Esophagus mucosa (tissue), 1 donor: ENCODE measurements at places on chromosomes 7 and 10. TPM values are rescaled to one million over a fixed set of nuclear protein-coding genes. Genes with fewer than 3 reads are reported as not detected.
A peak's percentile ranks its signal among the peaks of the same experiment; 100 is the strongest.

- ATAC-seq = no peak
Measured at GRCh38 chr7:131013716-131014115, 279.7 kb upstream of the KLF14 start.

DNA sequence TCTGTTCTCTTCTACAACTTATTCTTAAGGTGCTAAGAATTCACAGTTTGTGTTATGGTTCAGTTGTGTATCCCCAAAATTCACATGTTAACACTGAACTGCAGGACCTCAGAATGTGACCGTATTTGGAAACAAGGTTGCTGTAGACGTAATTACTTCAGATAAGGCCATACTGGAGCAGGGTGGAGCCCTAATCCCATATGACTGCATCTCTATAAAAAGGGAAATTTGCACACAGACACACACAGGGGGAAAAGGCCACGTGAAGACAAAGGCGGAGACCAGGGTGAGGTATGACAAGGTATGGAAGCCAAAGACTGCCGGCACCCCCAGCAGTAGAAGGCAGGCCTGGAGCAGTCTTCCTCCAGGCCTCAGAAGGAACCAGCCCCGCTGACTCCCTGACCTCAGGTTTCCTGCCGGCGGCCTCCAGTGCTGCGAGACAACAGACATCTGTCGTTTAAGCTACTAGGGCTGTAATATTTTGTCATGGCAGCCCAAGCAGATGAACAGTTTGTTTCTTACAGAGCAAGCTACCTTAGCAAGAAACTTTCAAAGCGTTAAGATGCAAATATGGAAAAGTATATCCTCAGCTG is 98.7 kb downstream of the PROSER2 start:
- ATAC-seq = no peak

IL6 gene
- total RNA-seq = not detected

GRCh38 chr7:156117542-156118247 is 305.4 kb upstream of the SHH start:
- peak; percentile 62 for ATAC-seq

SLC16A9 gene
- 14.3 TPM for total RNA-seq

GDI2 gene
- 164 TPM for total RNA-seq

CROT gene
- 18.1 TPM for total RNA-seq

FKBP6 gene
- total RNA-seq = not detected

TCAF2 gene
- total RNA-seq = 9.8 TPM

- ATAC-seq = peak; percentile 87
Measured at GRCh38 chr7:30173058-30173897, 38.5 kb downstream of the MTURN start.

DNA sequence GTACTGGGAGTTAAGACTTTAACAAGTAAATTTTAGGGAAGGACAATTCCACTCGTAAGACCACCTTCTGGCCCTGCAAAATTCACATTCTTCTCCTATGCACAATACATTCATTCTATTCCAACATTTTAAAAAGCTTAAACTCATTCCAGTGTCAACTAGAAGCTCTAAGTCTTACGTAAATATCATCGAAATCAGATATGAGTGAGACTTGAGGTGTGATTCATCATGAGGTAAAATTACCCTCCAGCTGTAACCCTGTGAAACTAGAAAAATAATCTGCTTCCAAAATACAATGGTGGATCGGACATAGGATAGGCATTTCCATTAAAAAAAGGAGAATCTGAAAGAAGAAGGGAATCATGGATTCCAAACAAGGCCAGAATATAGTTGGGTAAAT is 370.3 kb downstream of the CDC14C start:
- ATAC-seq = peak; percentile 62

PNLIPRP2 gene
- not detected for total RNA-seq

EVX1 gene
- total RNA-seq = not detected

DNA sequence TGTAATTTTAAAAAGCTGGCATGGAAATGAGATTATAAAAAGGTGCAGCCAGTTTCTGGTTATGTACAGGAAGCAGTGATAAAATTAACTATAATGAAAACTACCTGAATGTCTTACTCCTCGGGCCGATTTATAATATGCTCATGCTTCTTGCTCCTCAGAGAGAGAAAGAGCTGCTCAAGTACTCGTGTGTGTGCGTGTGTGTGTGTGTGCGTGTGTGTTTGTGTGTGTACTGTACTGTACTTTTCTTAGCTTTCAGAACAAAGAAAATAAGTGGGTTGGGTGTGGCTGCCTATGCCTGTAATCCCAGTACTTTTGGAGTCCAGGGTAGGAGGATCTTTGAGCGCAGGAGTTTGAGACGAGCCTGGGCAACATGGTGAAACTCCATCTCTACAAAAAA is 96.6 kb upstream of the NMT2 start:
- ATAC-seq = no peak

GRCh38 chr10:107415446-107415845 is 250.9 kb upstream of the SORCS1 start:
- ATAC-seq = no peak

INHBA gene
- 0.84 TPM for total RNA-seq

DNA sequence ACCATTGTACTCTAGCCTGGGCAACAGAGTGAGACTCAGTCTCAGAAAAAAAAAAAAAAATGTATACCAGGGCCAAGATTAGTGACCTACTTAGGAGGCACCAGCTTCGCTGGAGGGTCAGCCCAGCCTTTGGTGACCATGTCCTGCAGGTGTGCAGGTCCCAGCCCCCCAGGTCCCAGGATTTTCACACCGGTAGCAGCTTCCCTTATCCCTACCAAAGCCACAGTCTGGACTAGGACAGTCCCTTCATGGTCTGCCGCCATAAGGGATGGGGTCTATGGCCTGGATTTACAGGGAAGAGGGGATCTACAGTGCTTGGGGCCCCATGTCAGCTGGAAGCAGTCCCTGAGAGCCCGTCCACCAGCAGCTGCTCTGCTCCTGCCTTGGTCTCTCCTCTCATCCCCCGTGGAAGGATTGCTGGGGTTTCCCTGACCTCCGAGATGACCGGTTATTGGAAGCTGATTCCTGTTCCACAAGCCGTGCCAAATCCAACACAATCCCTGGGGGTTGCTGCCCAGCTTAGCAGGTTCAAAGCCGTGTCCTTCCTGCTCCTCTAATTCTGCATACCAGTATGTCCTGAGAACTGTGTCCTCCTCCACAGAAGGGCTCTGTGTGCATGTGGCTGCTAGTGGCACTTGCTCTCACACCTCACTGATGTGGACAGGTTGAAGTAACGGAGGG is 11.0 kb upstream of the NDUFB2 start:
- ATAC-seq = no peak
